ENCODE measurements at places on chromosomes 6 and 20.

GRCh38 chr6:134508862-134509498 is 191.1 kb upstream of the SGK1 start:
- DNase-seq: no peak

DNA sequence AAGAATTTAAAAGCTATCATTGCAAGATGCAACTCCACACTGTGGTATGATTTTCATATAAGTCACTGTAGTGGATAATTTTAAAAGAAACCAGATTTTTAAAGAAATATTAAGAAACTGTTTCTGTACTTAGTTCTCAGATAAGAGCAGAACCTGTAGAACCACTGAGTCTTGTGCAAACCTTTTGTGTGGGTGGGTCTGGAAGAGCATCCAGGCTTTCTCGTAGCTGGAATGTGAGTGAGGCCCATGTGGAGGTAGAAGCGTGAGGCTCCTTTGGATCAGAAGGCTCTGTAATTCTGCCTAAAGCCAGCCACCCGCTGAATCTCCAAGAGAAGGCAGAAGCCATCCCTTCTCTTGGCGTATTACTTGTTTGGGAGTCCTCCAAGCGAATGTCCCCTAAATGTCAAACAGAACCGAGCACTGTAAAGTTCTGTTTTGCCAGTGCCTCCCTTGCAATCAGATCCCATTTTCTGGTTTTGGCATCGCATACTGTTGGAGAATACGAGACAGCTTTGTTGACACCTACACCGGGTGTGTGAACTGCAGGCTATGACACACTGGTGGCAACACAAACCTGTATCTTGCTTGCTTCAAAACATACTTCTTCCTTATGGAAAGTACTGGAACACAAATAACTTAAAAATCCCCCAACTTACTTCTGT is 188.7 kb downstream of the FOXC1 start:
- DNase-seq: no peak

GRCh38 chr6:10747251-10747972 is at the start of gene TMEM14B:
Gene TMEM14B, plus strand, starts transcription at chr6:10747805. Its CDS starts 1,441 bp downstream, at chr6:10749246.
- DNase-seq: peak; percentile 99

GRCh38 chr6:169960886-169961611 is 209.6 kb downstream of the ERMARD start:
- no peak for DNase-seq

GRCh38 chr6:119643876-119644275 is 294.3 kb upstream of the MAN1A1 start:
- no peak for DNase-seq

GRCh38 chr6:26258212-26258977 is 106.6 kb upstream of the BTN3A2 start:
- no peak for DNase-seq

DNA sequence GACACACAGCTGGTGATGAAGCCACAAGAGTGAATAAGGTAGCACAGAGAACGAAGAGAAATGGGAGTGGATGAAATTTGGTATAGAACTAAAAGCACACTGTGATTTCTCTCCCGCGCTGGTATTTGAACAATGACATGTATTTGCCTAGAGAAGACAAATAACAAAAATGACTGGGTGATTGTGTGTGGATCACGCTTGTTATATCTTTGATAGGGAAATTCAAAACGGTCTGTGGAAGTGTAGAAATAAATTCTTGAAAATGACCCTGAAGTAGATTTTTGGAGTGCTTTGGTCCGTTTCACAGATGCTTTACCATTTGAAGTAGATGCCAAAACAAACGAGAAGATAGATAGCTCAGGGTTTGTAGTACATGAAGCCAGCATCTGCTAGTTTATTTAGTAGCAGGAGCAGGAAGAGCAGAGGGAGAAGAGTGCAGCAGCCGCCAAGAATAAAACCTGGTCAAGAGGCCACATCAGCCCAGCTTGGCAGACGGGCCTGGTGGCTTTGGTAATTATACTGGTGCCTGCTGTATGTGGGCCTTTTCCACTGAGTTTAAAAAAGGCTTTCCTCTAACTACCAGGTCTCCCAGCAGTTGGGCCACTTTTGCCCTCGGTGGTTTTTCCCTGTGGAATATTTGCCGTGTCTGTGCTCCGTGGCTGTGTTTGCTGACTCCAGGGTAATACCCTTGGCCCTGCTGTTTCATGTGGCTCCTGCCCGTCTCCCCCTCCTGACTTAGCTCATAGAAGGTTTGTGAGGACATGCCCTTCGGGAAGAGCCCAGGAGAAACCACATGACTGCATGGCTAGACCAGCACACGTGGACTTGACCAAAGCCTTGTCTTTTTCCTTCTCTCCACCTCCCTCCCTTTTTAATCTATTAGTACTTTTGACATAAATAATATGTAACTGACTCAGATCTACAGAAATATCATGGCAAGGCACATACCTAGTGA is 294.0 kb downstream of the SOX4 start:
- DNase-seq: no peak

GRCh38 chr6:138970856-138971425 is 17.1 kb downstream of the REPS1 start:
- no peak for DNase-seq

GRCh38 chr6:37739618-37740017 is 41.9 kb upstream of the MDGA1 start:
- DNase-seq: no peak

DNA sequence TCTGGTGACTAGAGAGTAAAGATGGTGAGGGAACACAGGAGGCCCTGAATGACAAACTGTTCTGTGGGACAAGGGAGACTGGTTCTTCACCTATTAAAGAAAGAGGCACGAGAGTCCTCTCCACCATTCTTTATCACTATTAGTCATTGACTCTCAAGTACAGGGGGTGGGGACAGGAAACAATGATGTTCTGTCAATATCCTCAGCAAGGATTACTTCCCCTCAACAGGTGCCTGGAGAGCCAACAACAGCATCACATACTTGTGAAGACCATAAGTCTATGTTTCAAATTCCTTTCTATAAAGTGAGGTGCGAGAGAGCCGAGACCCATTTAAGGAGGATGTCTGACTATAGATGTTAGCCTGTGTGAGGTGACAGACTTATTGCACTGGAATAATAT is 72.4 kb upstream of the TBC1D7 start:
- no peak for DNase-seq

- no peak for DNase-seq
Observed at GRCh38 chr6:7911345-7911725, 747 bp upstream of the TXNDC5 start.

DNA sequence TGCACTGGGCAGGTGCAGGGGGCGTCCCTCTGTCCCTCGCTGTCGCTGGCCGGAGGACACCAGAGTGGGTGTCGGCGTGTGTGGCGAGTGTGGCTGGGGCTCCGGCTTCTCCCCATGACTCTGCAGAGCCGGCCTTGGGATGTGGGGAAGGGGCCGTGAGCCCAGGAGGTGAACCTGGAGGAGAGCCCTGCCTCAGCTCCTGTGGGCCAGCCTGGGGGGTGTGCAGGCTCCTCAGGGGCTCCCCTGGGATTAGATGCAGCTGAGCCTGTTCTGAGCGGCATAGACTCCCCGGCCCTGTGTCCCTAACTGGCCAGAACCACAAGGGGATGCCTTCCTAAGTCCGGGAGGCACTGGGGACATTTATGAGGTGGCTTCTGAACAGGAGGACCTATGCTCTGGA is 73.2 kb upstream of the GATA5 start:
- DNase-seq: no peak

- DNase-seq: no peak
Observed at GRCh38 chr6:118086159-118086558, 179.1 kb downstream of the SLC35F1 start.

DNA sequence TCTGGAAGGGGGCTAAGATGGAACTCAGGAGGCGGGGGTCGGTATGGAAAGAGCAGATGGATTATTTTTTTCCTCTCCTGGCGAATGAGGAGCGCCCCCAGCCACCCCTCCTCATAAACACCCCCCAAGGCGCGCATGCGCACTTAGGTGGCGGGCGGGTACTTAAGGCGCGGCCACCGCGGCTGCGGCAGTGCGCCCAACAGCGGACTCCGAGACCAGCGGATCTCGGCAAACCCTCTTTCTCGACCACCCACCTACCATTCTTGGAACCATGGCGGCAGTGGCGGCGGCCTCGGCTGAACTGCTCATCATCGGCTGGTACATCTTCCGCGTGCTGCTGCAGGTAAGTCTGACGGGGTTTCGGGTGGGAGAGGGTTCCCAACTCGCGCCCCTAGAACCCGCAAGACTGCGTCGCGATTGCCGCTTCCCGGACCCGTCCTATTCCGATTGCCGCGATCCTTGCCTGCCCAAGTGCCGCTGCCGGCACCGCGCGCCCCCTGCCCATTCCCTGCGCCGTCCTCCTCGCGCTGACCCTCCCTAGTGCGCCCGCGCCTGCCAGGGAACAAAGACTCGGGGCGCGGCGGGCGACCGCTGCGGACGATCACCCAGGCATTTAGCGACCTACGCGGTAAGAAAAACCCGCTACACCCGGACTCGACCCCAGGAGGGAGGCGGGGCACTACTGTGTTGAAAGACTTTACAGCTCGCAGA is at the start of gene NNAT:
TSS of gene NNAT (plus strand) at position 190 of the 711 bp plus-strand sequence. CDS start at position 272, 82 bp downstream.
- no peak for DNase-seq

DNA sequence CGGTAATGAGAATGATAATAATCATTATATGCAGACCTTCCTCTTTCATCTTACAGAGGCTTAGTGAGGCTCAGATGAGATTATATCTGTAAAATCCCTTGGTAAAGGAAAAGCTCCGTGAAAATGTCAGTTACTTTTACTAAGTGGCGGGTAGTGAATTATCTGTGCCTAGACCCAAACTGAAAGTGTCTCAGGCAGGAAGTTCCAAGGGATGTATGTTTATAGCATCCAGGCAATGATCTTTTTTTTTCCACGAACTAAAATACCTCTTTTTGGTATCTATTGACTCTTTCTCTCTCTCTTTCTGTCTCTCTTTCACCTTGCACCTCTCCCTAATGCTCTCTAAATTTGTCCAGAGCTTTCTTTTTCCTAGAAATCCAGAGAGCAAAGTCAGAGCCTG is 5.0 kb downstream of the TCF21 start:
- no peak for DNase-seq

GRCh38 chr6:168095716-168096250 is 16.8 kb upstream of the FRMD1 start:
- no peak for DNase-seq

DNA sequence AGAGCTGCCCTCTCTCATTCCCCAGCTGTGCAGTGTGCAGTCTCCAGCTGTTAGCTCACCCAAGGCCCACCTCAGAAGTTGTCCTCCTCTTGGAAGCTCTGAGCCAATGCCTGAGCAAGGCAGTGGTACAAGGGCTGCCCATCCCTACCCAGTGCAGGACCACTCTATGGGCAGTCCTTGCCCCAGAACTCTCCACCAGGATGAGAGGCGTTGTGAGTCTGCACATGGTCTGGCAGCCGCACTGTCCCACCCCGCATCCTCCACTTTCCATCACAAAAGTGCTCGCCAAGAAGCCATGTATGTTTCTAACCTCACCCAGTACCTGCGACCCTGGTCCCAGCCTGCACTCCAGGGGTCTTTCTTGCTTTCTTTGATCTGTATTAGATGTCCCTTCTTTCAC is 175.1 kb upstream of the PMEPA1 start:
- DNase-seq: no peak

DNA sequence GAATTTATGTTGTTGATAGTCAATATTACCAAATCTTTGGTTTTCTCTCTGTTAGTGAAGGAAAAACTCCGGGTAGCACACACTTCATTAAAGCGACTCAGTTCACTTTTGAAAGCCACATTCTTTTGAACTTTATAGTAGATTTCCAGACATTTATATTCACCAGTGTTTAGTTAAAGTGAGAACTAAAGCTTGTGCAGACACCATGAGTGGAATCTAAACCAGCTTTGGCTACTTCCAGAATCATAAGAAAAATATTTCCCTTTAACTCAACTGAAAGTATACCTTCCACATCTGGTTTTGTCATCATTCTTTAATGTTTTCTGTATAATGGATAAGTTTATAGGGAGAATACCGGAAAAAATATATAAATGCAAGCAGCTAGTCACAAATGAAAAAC is 92.1 kb upstream of the COL21A1 start:
- no peak for DNase-seq

DNA sequence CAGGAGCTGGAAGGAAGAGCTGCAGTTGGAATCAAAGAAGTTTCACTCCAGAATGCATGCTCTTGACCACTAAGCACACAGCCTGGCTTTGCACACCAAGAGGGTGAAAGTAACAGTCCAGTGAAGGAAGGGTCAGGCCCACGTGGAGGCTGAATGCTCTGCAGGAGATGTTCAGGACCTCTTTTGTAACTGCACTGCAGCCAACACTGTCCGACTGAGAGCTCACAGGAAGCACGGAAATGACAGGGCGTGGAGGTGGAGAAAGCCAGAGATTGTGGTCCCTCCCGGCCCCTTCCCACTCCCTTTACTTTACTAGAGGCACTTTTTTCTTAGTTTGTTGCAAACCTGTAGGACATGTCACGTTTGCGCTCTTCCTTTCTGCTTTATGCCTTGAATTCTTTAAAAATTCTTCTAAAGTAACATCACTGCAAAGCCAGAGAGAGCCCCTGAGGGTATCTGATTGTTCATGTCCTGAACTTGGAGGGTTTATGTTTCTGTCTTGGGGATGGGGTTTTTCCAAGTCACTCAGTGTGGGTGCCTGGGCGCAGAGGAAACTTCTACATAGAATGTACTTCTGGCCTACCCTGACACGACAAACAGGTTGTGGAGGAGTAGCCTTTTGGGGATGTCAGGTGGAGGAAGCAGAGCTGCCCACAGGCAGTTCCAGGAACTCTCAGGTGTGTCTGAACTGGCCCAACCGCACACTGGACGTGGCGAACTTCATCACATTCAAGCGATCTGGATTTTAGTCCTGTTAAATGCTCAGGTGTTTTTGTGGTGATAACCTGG is 40.9 kb downstream of the JAG1 start:
- DNase-seq: no peak

DNA sequence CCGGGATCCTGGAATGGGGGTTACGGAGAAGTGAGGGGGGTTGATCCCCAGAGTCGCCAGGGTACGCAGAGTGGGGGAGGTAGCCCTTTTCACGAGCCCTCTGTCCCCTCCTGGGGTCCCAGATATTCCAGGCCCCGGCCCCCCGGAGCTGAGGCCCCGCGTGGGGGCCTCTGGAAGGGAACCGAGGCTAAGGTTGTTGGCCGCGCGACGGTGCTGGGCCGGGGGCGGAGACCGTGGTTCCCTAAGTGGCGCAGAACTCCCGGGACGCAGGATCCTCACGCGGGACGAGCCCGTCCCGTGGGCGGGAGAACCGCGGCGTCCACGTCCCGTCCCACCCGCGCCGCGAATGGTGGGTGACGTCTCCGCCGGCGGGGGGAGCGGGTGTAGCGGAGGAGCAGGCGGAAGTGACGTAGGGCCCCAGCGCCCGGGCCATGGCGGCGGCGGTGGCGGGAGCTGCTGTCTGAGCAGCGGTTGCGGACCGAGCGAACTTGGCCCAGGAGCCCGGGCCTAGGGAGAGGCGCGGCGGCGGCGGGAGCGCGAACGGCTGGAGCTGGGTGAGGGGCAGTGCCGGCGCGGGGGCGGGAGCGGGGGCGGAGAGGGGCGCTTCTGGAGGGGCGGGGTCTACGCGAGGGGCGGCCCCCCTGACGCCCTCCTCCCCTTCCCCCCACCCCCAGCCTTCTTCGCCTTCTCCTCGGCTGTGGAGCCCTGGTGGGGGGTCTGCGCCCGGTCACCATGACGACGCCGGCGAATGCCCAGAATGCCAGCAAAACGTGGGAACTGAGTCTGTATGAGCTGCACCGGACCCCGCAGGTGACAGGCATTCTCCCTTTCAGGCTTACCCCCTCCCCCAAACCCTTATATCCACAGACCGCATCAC is at the start of gene RING1:
TSS of gene RING1 (plus strand) at position 410 of the 877 bp plus-strand sequence. CDS start at position 733, 323 bp downstream.
- peak; percentile 81 for DNase-seq

- DNase-seq: no peak
Observed at GRCh38 chr6:118739696-118740353, 88.4 kb upstream of the CEP85L start.

GRCh38 chr6:36120018-36120417 is 10.3 kb upstream of the MAPK13 start:
- DNase-seq: no peak
